ENCODE measurements at places on chromosomes 3 and 15.
A peak's percentile ranks its signal among the peaks of the same experiment; 100 is the strongest.

DNA sequence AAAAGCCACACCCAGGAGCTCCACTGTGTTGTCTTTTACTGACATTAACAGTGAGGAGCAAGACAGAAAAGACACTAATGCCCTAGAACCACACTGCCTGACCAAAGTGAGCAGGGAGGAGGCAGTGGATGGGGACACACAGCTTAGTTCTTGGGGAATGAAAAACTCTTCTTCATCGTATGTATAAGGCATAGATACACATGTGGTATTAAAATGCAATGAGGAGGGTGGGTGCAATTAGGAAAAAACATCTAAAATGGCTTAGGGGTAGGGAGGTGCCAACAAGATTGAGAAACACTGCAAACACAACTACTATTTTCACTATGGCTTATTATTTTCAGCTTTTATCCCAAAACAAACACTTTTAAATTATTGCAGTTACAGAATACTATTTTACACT lies 15.5 kb downstream of the KLHL25 start:
- DNase-seq = no peak

- DNase-seq = no peak
These were observed 15.2 kb upstream of the KLHL40 start for GRCh38 chr3:42670051-42670576.

DNA sequence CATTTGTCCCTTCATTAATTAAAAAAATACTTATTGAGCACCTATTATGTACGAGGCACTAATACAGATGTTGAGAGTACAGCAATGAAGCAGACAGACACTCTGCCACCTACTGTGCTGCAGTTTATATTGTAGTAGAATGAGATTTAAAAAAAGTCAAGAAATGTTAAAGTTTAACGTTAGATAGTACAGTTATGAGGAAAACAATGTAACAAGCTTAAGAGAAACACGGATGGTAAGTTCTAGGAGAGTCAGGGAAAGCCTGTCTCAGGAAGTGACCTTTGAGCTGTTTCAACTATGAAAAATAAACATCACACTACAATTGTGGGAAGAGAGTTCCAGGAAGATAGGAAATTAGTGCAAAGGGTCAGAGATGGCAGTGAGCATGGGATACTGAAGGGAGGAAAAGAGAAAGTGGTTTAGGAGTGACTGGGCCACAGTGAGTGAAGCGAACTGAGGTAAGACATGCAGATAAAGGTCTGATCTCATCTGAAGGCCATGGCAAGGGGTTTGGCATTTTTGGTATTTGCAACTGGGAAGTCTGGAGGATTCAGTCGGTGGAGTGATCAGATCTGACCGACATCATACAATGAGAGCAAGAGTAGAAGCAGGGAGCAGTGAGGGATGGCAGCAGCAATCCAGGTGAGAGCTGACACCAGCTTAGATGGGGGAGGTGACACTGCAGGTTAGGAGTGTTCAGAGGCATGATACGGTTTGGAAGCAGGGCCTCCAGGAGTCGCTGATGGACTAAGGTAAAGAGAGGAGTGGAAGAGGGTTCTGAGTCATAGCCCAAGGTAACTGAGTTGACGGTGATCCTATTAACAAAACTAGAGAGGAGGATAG lies 28.5 kb downstream of the PLSCR4 start:
- no peak for DNase-seq

DNA sequence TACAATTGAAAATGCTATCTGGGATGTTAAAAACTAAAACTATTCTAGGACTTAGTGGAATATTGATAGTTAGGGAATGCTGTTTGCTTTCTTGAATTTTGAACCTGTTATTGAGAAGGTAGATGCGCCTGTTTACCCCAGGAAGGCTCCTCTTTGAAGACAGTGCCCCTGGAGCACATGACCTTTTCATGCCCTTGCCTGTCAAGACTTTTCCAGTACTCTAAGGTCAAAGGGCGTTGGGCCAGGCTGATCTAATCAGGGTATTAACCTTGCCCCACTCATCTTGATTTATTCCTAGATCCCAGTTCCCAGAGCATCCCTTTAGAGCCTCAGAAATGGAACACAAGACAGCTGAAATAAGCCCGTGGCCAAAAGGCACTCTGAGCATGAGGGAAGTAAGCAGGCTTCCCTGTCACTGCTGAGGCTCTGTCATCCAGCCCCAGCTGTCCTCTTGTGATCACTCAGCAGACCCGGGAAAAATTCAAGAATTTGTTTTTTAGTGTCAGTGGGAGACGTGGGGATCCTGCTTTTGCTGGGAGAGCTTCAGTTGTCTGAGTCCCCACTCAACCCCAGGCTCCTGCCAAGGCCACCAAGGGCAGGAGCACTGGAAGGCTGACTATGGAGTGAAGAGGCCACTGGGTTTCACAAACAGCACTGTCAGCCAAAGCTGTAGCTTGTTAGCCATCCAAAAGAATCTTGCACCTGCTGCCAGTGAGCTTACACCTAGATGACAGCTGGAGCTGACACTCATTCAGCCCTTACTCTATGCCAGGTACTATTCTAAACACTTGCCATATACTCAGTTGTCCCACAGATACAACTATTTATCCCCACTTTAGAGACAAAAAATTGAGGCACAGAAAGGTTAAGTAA lies 169.0 kb downstream of the PGPEP1L start:
- DNase-seq = no peak

DNA sequence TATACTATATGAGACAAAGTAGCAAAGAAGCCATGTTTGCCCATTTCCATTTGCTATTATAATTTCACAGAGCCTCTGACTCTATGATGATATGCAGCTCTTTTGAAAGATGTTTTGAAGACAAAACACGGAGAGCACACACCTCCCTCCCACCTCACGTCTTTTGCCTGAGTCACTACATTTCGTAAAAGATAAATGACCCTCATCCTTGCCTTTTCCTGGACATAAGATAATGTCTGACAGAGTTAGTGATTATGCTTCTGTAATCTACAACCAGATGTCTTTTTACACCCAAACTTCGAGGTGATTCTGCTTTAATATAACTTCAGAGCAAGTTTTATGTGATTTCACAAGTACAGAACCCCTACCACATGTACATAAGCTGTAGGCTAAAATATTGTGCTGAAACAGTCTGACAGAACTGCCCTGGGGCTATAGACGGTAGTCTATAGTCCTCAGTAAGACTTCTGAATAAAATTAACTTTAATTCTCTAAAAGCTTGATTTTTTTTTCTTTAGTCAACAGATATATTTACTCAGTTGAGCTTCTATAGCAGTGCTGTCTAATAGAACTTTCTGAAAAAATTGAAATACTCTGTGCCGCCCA lies 99.9 kb downstream of the CD200R1L start:
- no peak for DNase-seq

GRCh38 chr3:159637883-159638542 lies 350.6 kb upstream of the IL12A start:
- DNase-seq = peak; percentile 63

GRCh38 chr15:76844096-76844495 lies 61.0 kb downstream of the SCAPER start:
- DNase-seq = no peak

DNA sequence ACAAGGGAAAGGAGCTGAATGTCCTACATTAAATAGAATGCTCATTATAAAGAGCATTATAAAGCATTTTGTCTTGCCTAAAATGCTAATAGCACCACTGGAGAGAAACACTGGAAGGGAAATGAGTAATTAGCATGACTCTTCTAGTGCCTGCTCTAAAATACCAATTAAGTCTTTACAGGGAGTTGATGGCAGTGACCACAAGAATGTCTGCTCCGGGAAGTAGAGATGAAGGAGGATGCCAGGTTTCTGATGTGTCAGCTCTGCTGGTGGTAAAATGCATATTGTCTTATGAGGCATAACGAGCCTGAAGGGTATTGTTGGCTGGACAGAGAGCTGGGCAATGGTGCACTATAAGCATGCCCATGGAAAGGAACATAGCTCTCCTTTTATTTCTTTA lies 49.5 kb downstream of the MYLK start:
- DNase-seq = peak; percentile 56

- peak; percentile 28 for DNase-seq
These were observed 52.8 kb downstream of the FAM43A start for GRCh38 chr3:194738254-194739093.

GRCh38 chr3:50551681-50552435 lies 15.7 kb downstream of the C3orf18 start:
- DNase-seq = no peak

GRCh38 chr15:84731774-84732173 lies 15.8 kb upstream of the SEC11A start:
- no peak for DNase-seq

DNA sequence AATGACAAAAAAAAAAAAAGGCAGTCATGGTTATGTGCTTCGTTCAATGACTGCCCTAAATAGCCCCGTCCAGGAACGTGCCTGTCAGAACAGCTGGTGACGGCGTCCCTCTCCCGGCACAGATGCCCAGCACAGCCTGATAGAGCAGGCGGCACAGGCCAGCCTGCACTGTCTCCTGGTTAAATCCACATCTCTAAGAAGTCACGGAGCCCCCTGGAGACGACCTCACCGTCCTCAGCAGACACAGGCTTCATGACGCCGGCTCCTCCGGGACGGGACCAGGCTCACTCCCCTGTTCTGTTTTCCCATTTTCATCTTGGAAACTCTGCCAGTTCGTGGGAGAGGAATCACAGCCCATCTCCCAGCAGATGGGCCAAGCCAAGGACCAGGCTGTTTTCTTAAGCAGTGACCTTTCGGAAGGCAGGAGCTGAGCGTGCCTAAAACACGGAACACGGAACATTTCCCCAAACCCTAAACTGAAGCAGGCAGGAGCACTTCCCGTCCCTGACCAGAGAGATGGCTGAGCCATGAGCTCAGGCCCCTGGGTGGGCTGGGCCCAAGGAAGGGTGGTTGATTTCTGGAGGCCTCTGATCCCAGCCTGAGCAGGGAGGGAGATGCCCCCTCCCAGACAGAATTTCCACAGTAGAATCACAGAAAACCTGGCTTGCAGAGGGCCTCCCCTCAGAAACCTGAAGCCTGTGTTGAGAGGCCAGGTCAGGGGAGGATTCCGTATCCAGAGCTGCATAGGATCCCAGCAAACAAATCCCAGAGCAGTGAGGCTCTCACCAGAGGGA lies 35.9 kb downstream of the ADCY5 start:
- DNase-seq = no peak

DNA sequence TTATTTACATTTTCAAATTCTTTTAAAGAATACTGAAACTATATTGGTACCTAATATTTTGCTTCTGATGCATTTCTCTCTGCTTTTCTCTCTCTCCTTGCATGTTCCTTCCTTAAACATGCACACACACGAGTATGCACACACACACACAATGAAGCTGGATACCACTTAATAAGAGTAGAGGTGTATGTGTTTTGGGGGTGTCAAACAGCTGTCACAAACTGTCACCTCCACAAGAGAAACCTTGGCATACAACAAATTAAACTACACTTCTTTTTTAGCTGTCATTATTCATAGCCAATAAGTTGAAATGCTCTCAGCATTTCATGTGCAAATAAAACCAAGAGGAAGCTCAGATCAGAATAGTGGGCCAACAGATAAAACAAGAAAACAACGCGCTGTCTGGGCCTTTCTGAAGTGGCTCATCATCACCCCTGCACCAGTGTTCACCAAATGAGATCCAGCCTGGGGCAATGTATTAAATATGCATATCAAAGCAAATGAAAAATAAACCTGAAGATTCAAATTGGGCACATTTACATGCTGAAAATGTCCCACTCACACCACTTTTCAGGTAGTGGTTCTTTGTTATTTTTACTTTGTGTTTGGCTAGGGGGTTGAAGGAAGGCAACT lies 9.7 kb downstream of the MEIS2 start:
- DNase-seq = no peak

GRCh38 chr3:17233398-17233800 lies 348.6 kb downstream of the PLCL2 start:
- DNase-seq = peak; percentile 35

DNA sequence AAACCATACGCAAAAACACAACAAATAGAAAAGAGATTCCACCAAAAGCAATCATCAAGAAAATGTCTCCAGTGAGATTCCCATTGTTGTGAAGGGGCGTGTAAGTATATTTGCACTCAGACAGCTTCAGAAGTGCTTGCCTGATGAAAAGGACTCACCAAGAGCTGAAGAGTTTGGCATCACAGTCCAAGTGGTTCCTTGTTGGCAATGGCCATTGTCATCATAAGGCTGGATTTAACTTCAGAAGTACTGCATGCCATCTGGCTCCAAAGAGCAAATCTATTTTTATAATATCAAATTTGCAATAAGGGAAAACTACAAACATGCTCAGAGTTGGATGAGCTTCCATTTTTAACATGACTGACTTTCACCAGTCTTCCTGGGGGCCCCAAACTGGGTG lies 505.3 kb upstream of the NR2F2 start:
- DNase-seq = no peak

- DNase-seq = no peak
These were observed 96.5 kb downstream of the DLG1 start for GRCh38 chr3:197201791-197202452.

GRCh38 chr3:186283096-186283495 lies 78.9 kb downstream of the DGKG start:
- DNase-seq = no peak

- DNase-seq = no peak
These were observed 243.4 kb downstream of the IGSF11 start for GRCh38 chr3:118791246-118791645.

GRCh38 chr15:72737723-72738122 lies 45.8 kb downstream of the ADPGK start:
- no peak for DNase-seq

DNA sequence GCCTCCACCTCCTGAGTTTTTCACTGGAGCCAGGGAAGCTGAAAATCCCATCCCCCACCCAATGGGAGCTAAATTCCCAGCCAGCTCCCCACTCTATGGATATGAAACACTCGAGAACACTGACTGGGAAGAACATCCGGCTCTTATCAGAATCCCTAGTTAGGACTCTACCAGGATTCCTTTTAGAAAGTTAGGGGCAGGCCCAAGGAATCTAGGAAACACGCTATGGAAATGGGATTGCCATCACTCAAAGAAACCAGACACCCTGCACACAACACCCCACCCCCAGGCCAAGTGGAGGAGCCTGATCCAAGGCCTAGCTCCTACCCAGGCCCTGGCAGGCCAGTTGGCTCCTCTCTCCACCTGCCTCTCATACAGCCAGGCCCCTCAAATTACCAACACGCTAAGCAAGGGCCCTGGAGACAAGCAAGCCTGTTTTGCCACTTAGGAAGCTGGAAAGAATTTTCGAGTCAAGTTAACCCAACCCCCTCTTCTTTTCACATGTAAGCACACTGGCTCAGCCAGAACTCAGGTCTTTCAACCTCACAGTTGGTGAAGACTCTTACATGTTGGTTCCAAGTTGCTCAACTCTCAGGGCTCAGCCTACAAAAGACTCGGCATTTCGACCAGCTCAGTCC lies 75.5 kb downstream of the RBPMS2 start:
- DNase-seq = no peak

DNA sequence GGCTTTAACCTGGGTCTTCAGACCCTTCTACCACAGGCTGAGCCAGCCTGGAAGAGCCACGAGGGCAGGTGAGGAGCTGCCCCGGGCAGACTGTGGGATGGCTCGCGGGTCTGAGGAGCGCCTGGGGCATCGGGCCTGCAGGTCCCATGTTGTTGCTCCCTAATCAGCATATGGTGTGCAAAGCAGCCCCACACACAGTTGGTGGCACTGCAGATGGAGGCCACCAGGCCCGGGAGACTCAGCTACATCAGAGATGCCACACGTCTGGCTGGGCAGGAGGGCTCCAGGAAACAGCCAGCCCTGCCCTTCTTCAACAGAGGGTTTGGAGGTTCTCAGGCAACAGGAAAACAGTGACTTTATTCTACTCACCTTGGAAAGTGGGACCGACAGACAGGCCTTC lies 63.9 kb downstream of the XXYLT1 start:
- DNase-seq = no peak

- no peak for DNase-seq
These were observed 10.6 kb upstream of the P3H2 start for GRCh38 chr3:190131329-190131728.

Measured in SJSA1 (cell line).